ENCODE measurements at places on chromosomes 16 and 17. TPM values are rescaled to one million over a fixed set of nuclear protein-coding genes. Genes with fewer than 3 reads are reported as not detected.

DNA sequence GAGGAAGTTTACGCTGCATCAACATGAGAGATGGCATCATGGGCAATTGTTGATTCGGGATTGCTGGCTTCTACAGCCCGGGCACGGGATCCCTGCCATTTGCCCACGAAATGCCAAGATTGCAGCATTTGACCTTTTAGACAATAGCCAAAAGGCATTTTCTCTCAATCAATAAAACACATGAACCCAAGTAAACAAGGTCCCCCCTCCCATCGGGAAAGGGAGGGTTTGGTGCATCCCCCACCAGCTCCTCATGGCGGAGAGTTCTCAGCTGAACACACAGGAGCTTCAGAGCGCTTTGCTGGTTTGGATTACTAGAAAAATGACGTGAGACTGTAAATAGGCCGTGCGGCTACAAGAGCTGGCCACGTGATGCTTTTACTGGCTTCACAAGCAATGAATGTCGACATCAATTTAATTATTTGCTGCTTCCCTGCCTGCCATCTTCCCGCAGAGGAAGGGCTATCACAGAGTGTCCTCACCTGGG lies 147.6 kb downstream of the C16orf95 start:
- H3K4me3 ChIP-seq = no peak overlapping the region
- H3K27ac ChIP-seq = no peak overlapping the region
- no peaks in the 10 kb centered on the region for H3K27me3 ChIP-seq

- no peak overlapping the region for H3K4me3 ChIP-seq
- H3K27me3 ChIP-seq = no peaks in the 10 kb centered on the region
- H3K4me1 ChIP-seq = no peaks in the 10 kb centered on the region
- H3K27ac ChIP-seq = no peak overlapping the region
- H3K36me3 ChIP-seq = no peaks in the 10 kb centered on the region
Measured at GRCh38 chr17:59406808-59407381, 75.4 kb downstream of the YPEL2 start.

The ABCC11 gene
- total RNA-seq = not detected

The CCDC40 gene
- not detected for total RNA-seq

The PRCD gene
- 0.95 TPM for total RNA-seq

GRCh38 chr17:65509032-65509431 lies 52.4 kb downstream of the AXIN2 start:
- H3K27ac ChIP-seq = no peak overlapping the region
- H3K4me1 ChIP-seq = no peaks in the 10 kb centered on the region
- H3K36me3 ChIP-seq = no peaks in the 10 kb centered on the region
- DNase-seq = no peak

GRCh38 chr16:27579087-27579980 lies 29.4 kb downstream of the KATNIP start:
- H3K27me3 ChIP-seq = no peaks in the 10 kb centered on the region
- peaks cover 7% of the 10 kb centered on the region for H3K4me1 ChIP-seq
- no peaks in the 10 kb centered on the region for H3K36me3 ChIP-seq
- no peak for DNase-seq

- H3K4me3 ChIP-seq = no peak overlapping the region
- peaks cover 20% of the 10 kb centered on the region for H3K4me1 ChIP-seq
- no peak for DNase-seq
- no peaks in the 10 kb centered on the region for H3K27me3 ChIP-seq
- H3K36me3 ChIP-seq = peaks cover 7% of the 10 kb centered on the region
- H3K27ac ChIP-seq = no peak overlapping the region
Measured at GRCh38 chr17:81556175-81556691, 4.1 kb upstream of the FAAP100 start.

GRCh38 chr16:14335297-14335696 lies 264.2 kb downstream of the MRTFB start:
- peaks cover 4% of the 10 kb centered on the region for H3K4me1 ChIP-seq
- no peaks in the 10 kb centered on the region for H3K27me3 ChIP-seq
- no peak overlapping the region for H3K27ac ChIP-seq
- no peak for DNase-seq
- no peaks in the 10 kb centered on the region for H3K36me3 ChIP-seq

- H3K27ac ChIP-seq = no peak overlapping the region
- H3K4me1 ChIP-seq = no peaks in the 10 kb centered on the region
- H3K4me3 ChIP-seq = no peak overlapping the region
- DNase-seq = no peak
Measured at GRCh38 chr16:57945740-57946138, 25.2 kb downstream of the CNGB1 start.

The TBX21 gene
- 8.3 TPM for total RNA-seq

- no peak overlapping the region for H3K4me3 ChIP-seq
- H3K27me3 ChIP-seq = no peaks in the 10 kb centered on the region
- H3K36me3 ChIP-seq = no peaks in the 10 kb centered on the region
- H3K27ac ChIP-seq = no peak overlapping the region
Measured at GRCh38 chr17:43106552-43106951, 18.6 kb downstream of the BRCA1 start.

DNA sequence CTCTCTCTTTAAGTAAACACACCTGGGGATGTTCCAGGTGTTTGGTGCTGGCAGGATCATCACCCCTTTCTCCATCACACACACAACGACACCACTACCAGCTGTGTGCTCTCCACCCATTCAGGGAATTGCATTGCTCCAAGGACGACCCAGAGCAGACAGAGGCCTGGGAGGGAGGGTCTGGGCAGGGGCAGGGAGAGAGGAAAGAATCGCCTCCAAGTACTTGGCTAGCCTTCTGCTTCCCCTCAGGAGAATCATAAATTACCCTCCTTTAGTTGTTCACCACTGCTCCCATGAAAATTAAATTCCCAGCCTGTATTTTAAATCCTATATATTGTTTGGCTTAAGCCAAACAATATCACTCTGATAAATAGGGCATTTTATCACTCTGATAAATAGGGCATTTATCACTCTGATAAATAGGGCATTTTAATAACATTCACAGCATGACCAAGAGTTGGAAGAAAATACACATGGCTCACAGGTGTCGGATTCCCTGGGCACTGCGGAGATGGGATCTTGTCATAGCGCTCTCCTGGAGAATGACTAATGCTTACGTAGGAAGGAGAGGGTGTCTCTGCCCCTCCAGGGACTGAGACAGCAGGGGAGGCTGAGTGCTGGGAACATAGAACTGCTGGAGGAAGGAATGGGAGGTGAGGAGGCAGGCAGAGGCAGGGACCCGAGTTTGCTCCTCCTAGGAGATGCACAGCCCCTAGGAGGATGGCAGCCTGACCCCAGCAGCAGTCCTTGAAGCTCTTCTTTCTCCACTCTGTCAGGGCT lies 673.6 kb downstream of the HS3ST4 start:
- no peak overlapping the region for H3K4me3 ChIP-seq
- H3K27me3 ChIP-seq = no peaks in the 10 kb centered on the region
- H3K4me1 ChIP-seq = no peaks in the 10 kb centered on the region
- DNase-seq = no peak
- H3K27ac ChIP-seq = no peak overlapping the region
- no peaks in the 10 kb centered on the region for H3K36me3 ChIP-seq

GRCh38 chr17:66123163-66123562 lies 68.8 kb downstream of the CEP112 start:
- H3K27me3 ChIP-seq = no peaks in the 10 kb centered on the region
- no peak overlapping the region for H3K4me3 ChIP-seq
- H3K27ac ChIP-seq = no peak overlapping the region

GRCh38 chr16:28003021-28003865 lies 60.3 kb downstream of the GSG1L start:
- no peaks in the 10 kb centered on the region for H3K4me1 ChIP-seq
- no peaks in the 10 kb centered on the region for H3K36me3 ChIP-seq
- H3K4me3 ChIP-seq = no peak overlapping the region
- no peak overlapping the region for H3K27ac ChIP-seq
- no peak for DNase-seq
- no peaks in the 10 kb centered on the region for H3K27me3 ChIP-seq

DNA sequence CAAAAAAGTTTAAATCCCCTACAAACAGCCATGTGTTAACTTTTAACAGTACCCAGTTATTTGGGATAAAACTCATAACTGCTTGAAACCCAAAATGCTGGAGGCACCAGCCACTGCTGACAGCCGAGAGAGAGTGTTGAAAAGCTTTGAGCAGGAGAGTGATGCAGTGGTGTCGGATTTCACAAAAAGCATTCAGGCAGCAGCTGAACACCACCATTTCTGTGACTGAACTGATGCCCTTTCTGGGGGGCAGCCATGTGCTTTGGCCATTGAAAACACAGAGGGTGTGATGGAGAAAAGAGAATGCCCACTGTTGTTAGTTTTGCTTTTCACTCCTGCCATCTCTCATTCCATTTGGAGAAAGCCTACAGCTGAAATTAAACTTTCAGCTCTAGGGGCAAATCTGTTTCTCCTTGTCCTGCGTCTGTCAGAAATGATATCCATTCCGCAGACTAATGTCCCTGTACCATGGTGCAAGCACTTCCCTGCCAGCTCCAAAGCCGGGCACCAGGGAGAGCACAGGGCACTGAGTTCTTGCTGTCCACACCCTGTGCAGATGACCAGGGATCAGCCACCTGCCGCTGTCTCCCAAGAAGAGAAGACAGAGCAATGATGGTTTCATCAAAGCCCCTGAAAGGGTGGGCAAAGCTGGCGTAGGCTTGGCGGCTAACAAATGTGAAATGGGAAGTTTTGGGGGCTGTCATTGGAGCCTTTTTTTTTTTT lies 16.6 kb upstream of the MLYCD start:
- H3K4me1 ChIP-seq = no peaks in the 10 kb centered on the region
- H3K4me3 ChIP-seq = no peak overlapping the region
- H3K36me3 ChIP-seq = no peaks in the 10 kb centered on the region
- H3K27ac ChIP-seq = no peak overlapping the region

The KRTAP1-1 gene
- total RNA-seq = not detected

- no peak overlapping the region for H3K4me3 ChIP-seq
- no peak for DNase-seq
- no peaks in the 10 kb centered on the region for H3K27me3 ChIP-seq
- no peaks in the 10 kb centered on the region for H3K36me3 ChIP-seq
- no peaks in the 10 kb centered on the region for H3K4me1 ChIP-seq
- H3K27ac ChIP-seq = no peak overlapping the region
Measured at GRCh38 chr16:72536723-72537435, 364.9 kb upstream of the PMFBP1 start.

DNA sequence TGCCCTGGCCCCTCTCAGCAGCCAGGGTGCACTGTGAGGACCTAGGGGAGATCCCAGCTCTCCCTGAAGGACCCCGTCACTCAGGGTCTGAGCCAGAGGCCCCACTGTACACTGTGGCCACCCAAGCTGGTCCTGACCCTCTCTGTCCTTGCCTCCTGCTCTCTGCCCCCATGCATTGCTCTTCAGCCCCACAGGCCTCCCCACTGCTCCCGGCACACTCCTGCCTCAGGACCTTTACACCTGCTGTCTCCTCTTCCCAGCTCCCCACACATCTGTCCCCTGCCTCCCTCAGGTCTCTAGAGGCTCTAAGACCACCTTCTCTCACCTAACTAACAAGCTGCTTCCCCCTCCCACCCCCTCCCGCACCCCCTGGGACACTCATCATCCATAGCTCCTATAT lies 12.9 kb upstream of the RAI1 start:
- no peak for DNase-seq
- H3K36me3 ChIP-seq = no peaks in the 10 kb centered on the region
- no peaks in the 10 kb centered on the region for H3K27me3 ChIP-seq
- no peak overlapping the region for H3K27ac ChIP-seq
- no peak overlapping the region for H3K4me3 ChIP-seq
- peaks cover 20% of the 10 kb centered on the region for H3K4me1 ChIP-seq

The AMDHD2 gene
- total RNA-seq = 35.1 TPM

- no peaks in the 10 kb centered on the region for H3K36me3 ChIP-seq
- no peak overlapping the region for H3K4me3 ChIP-seq
- peaks cover 44% of the 10 kb centered on the region for H3K4me1 ChIP-seq
- H3K27me3 ChIP-seq = no peaks in the 10 kb centered on the region
Measured at GRCh38 chr16:57341441-57342303, 16.9 kb upstream of the CCL22 start.

DNA sequence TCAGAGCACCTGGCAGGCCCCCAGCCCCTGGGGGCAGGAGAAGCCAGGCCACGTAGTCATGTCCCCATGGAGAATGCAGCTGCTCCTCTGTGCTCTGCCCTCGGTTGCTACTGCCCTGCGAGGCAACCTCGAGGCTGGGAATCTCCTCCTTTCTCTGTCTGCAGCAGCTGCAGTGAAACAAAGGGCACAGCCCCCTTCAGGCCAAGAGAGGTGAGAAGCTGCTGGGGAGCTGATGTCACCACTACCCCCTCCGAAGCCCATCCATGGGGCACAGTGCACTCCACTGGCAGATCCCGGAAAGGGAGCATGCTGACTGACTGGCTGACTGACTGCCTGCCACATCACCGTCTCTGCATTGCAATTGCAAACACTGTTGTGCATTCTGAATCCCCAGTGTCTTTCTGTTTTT lies 103.7 kb downstream of the GRIN2A start:
- H3K27ac ChIP-seq = no peak overlapping the region
- H3K4me3 ChIP-seq = no peak overlapping the region
- H3K36me3 ChIP-seq = no peaks in the 10 kb centered on the region
- H3K4me1 ChIP-seq = no peaks in the 10 kb centered on the region
- no peaks in the 10 kb centered on the region for H3K27me3 ChIP-seq

GRCh38 chr17:67601897-67602296 lies 115.8 kb upstream of the NOL11 start:
- no peaks in the 10 kb centered on the region for H3K27me3 ChIP-seq
- no peak for DNase-seq
- H3K36me3 ChIP-seq = no peaks in the 10 kb centered on the region
- peak overlapping the region; percentile 46 for H3K27ac ChIP-seq
- H3K4me1 ChIP-seq = peaks cover 28% of the 10 kb centered on the region

- H3K36me3 ChIP-seq = no peaks in the 10 kb centered on the region
- no peak overlapping the region for H3K27ac ChIP-seq
- no peaks in the 10 kb centered on the region for H3K27me3 ChIP-seq
Measured at GRCh38 chr17:9144502-9145249, 123.4 kb downstream of the NTN1 start.

- no peaks in the 10 kb centered on the region for H3K27me3 ChIP-seq
- H3K4me3 ChIP-seq = no peak overlapping the region
- no peak overlapping the region for H3K27ac ChIP-seq
- H3K36me3 ChIP-seq = no peaks in the 10 kb centered on the region
- DNase-seq = no peak
- peaks cover 19% of the 10 kb centered on the region for H3K4me1 ChIP-seq
Measured at GRCh38 chr16:12798846-12799245, 4.8 kb downstream of the CPPED1 start.

DNA sequence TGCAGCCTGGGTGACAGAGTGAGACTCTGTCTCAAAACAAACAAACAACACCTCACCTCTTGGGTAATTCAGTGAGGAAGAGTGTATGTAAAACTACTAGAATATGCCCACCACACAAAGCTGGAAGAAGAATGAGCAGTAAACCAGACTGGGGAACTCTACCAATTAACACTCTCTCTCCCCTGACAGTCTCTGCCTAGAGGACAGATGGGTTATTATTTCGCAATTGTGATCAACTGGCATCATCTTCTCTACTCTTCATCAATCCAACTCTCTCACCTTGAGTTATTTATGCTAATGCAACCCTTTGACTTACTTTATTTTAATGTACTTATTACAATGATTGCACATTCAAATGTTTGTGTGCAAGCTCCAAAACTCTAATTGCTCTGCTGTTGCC lies 205.6 kb downstream of the XYLT1 start:
- no peaks in the 10 kb centered on the region for H3K27me3 ChIP-seq
- H3K4me3 ChIP-seq = no peak overlapping the region
- no peaks in the 10 kb centered on the region for H3K36me3 ChIP-seq
- no peak overlapping the region for H3K27ac ChIP-seq
- no peak for DNase-seq

All from GM12878 (cell line).